T-helper 2 cell (primary cell): ENCODE measurements at places on chromosomes 12 and 14.

- no peak for DNase-seq
Measured at GRCh38 chr14:89514601-89515000, 97.6 kb upstream of the FOXN3 start.

- DNase-seq: no peak
Measured at GRCh38 chr14:63563370-63564026, 20.3 kb upstream of the PPP2R5E start.

GRCh38 chr14:74596741-74597450 lies 15.1 kb downstream of the LTBP2 start:
- DNase-seq: no peak

- DNase-seq: no peak
Measured at GRCh38 chr14:87282266-87282665, 710.7 kb downstream of the GALC start.

DNA sequence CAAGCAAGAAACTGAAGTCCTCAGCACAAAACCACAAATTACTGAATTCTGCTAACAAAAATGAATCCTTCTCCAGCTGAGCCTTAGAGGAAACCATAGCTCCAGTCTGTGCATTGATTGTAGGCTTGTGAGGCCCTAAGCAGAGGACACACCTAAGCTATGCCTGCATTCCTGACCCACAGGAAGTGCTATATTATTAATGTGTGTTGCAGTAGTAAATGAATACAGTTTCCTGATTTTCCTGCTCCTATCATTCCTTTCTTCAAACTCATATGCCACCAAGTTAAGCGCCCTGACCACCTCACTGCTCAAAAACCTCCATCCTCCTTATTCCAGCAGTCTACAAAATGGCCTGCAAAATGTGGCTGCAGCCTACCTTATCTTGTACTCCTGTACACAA lies 151.9 kb upstream of the ABCD2 start:
- no peak for DNase-seq

DNA sequence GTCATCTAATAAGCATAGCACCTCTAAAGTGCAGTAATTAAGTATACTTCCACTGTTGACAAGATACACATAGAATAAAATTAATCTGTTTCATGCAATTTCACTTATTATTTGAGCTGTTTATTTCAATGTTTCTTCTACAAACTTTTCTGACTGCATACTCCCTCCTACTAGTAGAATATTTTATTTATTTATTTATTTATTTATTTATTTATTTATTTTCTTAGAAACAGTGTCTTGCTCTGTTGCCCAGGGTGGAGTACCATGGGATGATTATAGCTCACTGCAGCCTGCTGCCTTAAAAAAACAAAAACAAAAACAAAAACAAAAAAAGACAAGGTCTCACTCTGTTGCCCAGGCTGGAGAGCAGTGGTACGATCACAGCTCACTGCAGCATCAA lies 68.4 kb upstream of the KITLG start:
- DNase-seq: no peak

GRCh38 chr12:84172823-84173424 lies 739.7 kb downstream of the SLC6A15 start:
- no peak for DNase-seq

GRCh38 chr12:14833952-14834351 lies 9.4 kb downstream of the ART4 start:
- no peak for DNase-seq

DNA sequence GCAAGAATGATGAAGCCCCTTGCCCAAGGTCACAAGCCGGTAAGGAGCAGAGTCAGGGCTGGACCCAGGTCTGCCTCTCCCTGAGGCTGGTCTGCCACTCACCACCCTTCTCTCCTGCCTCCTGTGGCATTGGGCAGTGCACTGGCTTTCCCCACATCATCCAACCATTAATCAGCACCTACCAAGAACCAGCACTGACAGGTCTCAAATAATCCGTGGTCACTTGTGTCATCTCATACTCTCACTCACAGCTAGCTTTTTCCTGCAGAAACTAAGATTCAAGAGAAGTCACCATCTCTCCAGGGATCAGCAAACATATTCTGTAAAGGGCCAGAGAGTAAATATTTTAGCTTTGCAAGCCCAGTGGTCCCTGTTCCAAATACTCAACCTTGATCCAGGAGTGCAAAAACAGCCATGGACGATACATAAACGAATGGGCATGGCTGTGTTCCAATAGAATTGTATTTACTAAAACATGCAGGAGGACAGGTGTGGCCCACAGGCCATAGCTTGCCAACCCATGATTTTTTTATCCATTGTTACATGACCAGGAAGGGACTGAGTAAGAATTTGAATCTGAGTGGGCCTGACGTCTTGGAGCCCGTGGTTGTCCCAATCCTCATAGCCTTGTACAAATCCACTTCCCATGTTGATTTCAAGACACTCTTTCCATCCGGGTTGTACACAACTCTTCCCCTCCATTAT lies 374.2 kb downstream of the BCL11B start:
- no peak for DNase-seq

GRCh38 chr12:114680604-114681069 lies 3.3 kb downstream of the TBX3 start:
- no peak for DNase-seq

GRCh38 chr14:66572826-66573225 lies 64.9 kb downstream of the GPHN start:
- no peak for DNase-seq

- no peak for DNase-seq
Measured at GRCh38 chr12:19967431-19967830, 400.9 kb upstream of the PDE3A start.

DNA sequence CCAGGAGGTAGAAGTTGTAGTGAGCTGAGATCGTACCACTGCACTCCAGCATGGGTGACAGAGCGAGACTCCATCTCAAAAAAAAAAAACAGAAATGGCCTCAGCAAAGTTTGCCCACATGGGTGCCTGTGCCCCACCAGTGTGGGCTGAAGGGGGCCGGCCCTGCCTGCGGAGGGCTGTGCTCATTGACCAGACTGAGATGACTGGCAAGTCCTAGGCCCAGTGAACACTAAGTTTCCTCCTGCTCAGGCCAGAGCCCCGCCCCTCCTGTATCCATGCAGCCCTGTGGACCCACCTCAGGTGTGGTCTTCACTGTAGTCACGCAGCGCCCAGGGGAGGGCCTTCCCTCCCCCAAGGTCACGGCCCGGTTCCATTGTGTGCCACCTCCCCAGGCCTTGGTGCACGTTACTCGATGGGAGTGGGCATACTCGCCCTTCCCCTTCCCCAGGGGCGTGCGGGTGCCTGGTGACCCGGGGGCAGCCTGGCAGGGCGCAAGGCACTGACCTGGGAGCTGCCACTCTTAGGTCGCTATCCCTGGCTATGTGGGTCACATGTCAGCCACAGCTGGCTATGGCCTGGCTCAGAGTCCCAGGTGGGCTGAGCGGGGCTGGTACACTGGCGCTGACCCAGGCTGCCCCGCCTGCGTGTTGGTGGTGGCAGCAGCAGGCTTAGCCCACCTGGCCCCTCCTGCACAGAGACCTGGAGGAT lies 16.1 kb downstream of the INF2 start:
- no peak for DNase-seq

DNA sequence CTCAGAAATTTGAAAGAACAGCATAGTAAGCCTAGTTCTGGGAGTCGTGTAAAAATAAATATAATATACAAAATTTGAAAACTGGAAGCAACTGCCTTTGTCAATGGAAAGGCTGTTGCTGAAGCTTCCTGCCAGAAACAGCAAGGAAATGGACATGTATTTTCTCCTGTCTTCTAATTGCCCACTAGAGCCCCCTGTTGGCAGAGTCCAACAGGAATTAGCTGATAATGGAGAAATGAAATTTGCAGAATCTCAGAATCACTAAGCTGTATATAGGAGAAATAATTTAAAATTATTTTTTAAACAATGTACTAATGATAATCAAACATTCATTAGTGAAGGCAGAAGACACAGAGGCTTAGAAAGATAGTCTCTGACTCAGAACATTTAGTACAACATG lies 414.8 kb downstream of the SLC6A15 start:
- no peak for DNase-seq

GRCh38 chr12:91317306-91317705 lies 134.7 kb upstream of the DCN start:
- DNase-seq: no peak

DNA sequence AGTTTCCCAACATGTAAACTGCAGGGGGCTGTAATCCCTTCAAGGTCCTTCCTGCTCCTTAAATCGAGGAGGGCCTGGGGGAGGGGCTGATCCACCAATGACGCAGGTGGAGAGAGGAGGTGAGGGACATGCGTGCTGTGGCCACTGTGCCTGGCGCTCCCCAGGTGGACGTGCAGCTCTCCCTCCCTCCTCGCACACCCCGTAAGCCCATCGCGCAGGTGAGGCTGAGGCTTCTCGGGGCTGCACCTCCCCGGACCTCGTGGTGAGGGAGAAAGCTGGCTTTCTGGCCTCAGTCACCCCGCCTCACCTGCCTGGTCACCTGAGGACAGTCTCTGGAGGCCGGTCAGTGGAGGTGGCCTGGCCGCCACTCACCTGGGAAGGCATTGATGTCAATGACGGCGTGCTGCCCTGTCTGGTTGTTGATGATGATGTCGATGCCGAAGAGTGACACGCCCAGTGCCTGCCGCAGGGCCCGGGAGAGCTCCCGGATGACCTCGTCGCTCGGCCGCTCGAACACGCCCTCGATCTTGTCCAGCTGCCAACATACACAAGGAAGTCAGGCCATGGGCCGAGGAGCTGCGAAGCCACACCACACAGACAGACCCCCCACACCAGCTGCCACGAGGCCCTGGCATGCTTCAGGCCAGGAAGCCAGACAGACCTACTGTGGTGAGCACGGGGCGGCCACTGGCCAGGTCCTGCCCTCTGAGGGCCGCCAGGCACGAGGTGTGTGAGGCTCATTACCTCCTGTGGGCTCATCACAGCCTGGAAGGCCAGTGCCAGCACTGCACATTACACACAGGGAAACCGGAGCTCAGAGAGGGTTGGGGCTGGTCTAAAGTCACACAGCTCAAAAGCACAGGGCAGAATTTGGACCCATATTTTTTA lies 23.3 kb downstream of the CHGA start:
- no peak for DNase-seq

- no peak for DNase-seq
Measured at GRCh38 chr14:104084251-104085002, 1.1 kb upstream of the ASPG start.

DNA sequence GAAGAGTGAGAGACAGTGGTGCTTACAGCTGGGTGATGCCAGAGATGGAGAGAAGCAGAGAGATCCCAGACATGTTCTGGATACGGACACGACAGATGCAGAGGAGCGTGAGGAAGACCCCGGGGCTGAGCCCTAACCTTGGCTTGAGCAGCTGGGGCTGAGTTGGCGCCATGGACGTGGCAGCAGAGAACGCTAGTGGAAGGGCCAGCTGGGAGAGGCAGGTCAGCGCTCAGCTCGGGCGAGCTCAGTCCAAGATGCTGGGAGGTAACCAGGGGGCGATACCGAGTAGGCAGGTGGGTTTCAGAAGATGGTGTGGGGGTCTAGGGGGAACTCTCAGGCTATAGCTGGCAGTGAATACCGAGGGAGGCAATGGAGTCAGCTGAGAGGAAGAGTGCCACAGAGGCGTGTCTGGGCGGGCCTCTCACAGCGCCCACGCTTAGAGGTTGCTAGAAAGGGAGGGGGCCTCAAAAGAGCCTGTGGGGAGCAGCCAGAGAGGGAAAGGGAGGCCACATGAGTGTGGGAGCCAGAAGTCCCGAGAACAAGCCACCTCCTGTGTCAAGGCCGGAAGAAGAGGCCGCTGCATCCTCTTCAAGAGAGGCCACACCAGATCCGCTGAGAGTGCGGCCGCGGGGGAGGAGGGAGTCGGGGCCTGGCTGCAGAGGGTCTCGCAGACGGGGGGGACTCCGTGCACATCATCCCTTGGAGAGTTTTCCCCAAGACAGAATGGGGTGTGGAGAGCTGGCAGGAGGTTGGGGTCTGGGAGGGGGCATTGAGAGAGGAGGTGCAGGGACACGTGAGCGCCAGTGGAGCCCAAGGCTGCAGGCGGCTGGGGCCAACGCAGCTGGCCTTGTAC lies 57.0 kb upstream of the DIO3 start:
- DNase-seq: no peak

GRCh38 chr12:69719336-69720316 lies 19.0 kb upstream of the RAB3IP start:
- no peak for DNase-seq

GRCh38 chr12:52523824-52524223 lies 3.6 kb upstream of the KRT5 start:
- no peak for DNase-seq

GRCh38 chr12:52672321-52672933 lies 7.8 kb downstream of the KRT1 start:
- no peak for DNase-seq

DNA sequence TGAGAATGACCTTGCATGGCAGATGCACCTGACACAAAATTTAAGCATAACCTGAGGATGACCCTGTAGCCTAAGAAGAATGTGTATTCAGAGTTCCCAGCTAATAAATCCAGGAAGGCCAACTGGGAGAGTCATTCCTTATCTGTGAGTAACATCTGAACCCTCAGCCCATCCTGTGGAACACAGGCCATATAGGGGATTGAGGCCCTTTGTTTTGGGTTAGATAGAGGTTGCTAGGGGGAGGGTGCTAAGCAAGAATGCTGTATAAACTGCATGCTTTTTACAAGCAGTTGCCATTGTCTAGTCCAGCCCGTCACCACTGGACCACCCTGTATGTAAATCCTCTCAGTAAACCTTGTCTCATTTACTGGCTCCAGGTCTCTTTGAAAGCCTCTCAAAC lies 77.0 kb downstream of the BICD1 start:
- DNase-seq: no peak

GRCh38 chr12:55926738-55927587 lies 731 bp downstream of the PYM1 start:
- peak; percentile 80 for DNase-seq

GRCh38 chr14:80518173-80518572 lies 306.9 kb upstream of the DIO2 start:
- no peak for DNase-seq

DNA sequence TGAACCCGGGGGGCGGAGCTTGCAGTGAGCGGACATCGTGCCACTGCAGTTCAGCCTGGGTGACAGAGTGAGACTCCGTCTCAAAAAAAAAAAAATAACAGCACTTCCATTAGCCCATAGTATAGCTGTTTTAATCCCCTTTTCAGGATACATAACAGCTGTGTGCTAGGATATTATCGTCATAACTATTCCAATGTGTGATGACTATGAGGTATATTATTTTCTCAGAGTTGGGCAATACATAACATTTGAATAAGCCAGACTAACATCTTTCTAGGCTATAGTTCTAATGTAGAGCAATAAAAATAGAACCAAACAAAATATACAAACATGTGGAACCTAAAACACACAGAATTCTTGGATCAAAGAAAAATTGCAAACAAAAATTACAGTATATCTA lies 57.1 kb downstream of the MARK3 start:
- DNase-seq: no peak

DNA sequence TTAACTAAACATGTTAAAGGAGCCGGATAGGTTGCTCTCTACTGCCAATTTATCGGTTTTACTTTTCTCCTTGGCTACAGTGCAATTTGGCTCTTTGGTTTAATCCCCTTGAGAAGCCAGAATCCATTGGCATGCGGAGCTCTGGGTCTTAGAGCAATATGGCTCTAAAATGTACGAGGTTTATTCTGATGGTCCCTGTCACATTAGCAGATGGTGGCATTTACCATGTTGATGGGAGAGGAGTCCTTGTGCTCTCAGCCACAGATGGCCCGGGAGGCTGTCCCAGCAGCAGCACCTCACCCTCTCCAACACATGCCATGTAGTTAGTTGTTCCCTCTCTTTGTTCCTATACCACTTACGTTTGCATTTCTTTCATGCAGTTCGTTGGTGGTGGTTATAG lies 179.7 kb downstream of the RGS6 start:
- no peak for DNase-seq
